Pons (tissue), 1 donor: ENCODE measurements at places on chromosomes 4 and X.

DNA sequence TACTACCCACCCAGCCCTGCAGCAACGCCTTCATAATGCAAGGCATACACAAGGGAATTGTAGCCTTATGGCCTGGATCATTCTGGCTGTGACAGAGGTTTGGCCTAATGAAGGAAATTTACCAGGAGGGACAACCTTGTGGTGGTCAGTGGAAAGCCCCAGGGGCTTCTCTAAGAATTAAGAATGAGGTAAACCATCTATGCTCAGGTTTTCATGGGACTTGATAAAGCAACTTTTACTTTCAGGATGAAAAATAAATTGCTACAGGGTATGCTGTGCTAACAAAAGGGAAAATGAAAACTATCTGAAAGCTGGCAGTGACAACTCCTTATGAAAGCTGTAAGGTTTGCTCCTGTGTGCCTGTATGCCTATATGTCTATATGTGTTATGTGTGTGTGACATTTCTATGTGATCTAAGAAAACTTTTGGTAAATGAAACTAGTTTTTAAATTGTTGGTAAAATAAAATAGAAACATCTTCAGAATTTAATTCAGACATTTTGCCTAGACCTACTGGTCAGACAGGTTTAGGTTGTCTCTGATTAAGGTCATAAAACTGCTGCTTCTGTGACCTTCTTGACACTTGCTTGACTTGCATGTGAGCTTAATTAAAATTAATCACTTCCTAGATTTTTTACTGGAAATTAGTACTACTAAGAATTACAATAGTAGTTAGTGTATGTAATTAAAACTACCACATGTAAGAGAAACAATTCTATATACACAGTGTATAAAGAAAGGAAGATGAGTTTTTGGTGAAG, 19.9 kb upstream of the TXK start:
- DNase-seq: no peak

GRCh38 chrX:150361777-150362351, 1.3 kb upstream of the MAMLD1 start:
- DNase-seq: no peak

- no peak for DNase-seq
Measured at GRCh38 chrX:148806145-148806870, 305.9 kb downstream of the AFF2 start.

DNA sequence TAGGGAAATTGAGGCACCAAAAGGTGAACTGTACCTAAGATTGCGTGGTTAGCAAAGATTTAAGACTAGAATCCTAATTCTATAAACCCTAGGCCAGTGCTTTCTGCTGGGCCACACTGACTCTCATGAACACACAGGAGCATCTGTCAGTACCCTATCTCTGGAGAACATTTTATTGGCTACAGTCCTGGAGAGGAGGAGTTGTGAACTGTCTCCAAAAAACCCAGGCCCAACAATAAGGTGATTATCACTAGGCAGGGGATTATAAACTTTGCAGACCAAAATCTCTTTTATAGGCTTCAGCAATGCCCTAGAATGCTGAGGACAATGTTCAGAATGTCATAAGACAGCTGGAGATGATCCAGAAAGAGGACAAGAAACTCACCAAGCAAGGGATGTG, 24.1 kb downstream of the OPHN1 start:
- DNase-seq: peak; percentile 29

GRCh38 chrX:129759576-129760061, 20.1 kb upstream of the SASH3 start:
- DNase-seq: peak; percentile 77

GRCh38 chr4:128787509-128788311, 21.8 kb upstream of the JADE1 start:
- no peak for DNase-seq

DNA sequence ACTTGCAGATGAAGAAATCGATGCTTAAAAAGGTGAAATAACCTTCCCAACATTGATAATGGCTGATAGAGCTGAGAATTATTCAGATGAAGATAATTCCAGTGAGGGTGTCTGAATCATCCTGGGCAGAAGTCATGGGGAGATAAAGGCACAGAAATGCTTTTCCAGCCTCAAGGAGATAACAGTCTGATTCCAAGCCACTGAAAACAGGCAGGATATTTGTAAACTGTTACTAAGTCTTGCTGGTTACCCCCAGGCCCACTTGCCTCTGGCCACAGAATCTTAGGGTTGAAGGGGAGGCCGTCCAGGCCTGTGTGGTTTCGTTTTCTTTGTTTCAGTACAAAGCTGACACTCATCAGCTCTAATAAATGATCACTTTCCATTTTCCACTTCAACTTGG, 158.5 kb downstream of the SH3KBP1 start:
- no peak for DNase-seq

DNA sequence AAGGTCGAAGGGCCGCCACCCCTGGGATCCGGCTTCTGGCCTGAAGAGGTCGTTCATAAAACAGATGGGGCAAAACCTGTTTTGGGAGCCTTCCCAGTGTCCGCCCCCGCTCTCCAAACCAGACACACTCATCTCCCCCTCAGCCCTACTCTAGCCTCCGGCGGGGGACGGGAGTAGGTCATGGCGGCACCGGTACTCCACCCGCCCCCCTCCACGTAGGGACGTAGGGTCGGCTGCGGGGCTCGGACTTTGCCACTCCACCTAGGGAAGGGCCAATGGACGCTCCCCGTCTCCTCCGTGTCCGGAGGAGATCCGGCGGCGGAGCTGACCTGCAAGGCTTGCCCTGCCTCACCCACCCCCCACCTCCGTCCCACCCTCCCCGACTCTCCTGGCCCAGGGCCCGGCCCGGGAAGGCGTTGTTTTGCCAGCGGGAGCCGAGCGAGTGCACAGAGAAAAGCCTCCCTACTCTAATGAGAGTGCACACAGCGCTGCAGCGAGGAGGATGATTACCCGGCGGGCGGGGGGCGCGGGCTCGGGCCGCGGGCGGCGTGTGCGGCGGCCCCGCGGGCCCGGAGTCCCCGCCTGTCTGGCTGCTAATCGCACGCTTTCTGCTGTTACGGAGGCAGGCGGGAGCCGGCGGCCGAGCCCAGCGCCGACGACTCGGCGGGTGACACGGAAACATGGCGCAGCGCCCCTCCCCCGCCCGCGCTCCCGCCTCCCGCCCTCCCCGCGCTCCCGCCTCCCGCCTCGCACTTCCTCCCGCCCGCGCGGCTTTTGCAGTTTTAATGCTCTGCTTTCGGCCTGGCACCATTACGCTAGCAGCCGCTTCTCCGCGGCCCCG, 8.3 kb upstream of the BCOR start:
- peak; percentile 39 for DNase-seq

- DNase-seq: no peak
Measured at GRCh38 chr4:133801883-133802282, 399.7 kb downstream of the PABPC4L start.

DNA sequence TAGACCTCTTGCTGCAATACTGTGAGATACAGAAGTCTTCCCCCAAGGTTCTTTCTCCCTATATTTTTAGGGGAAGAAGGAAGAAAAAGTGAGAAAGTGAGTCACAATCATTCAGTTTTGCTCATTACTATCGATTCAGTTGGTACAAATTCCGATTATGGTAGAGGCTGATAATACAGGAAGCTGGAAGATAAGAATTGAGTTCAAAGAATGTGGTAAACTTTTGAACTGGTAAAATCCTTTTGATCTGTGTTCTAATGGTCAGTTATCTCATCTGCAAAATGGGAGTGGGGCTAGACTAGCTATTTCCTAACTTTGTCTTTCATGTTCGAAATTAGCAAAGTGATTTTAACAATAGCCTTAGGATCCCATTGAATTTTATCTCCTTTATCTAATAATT, 101.4 kb upstream of the FAT1 start:
- DNase-seq: no peak

GRCh38 chr4:69689599-69689998, 36.6 kb upstream of the UGT2A1 start:
- DNase-seq: peak; percentile 66

- DNase-seq: peak; percentile 52
Measured at GRCh38 chr4:72302981-72303704, 265.9 kb downstream of the ADAMTS3 start.

- DNase-seq: no peak
Measured at GRCh38 chrX:102930990-102931756, 5.9 kb upstream of the RAB40AL start.

GRCh38 chr4:69214716-69215115, at the start of gene UGT2B11:
Gene UGT2B11 (minus strand): TSS chr4:69214748. CDS start chr4:69214722, 26 bp downstream.
- DNase-seq: no peak

- DNase-seq: no peak
Measured at GRCh38 chr4:123325241-123325681, 71.3 kb upstream of the SPRY1 start.

DNA sequence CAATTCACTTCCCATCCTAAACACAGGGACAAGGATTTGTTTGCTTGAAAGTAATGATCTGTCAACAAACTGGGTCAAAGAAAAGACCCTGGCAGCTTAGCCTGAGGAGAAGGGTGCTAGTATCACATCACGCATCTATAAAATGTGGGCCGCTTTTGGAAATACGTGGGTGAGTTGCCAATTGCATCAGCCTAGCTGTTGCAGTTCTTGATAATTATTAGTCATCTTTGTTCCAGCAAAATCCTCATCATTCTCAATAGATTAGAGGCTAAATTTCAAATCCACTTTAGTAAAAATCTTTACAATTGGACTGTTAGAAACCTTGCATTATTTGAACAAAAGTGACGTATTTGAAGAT, 33.6 kb upstream of the TAPT1 start:
- no peak for DNase-seq

DNA sequence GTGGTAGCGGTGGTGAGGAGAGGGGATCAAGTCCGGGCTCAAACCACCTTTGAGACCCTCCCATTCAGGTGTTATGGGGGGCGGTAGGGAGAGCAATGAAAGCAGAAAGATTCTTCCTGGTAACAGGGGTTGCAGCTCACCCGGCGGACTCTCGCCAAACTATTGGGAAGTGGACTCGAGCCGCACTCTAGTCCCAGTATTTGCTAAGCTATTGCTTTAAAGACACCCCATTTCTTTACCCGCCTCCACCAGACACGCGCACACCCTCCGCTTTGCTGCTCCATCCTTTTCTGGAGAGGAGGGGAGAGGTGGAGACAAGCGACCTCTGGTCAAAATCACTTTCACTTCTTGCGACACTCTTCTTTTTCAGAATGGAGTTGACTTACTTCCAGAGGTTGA, 625 bp upstream of the GABRA4 start:
- DNase-seq: no peak

DNA sequence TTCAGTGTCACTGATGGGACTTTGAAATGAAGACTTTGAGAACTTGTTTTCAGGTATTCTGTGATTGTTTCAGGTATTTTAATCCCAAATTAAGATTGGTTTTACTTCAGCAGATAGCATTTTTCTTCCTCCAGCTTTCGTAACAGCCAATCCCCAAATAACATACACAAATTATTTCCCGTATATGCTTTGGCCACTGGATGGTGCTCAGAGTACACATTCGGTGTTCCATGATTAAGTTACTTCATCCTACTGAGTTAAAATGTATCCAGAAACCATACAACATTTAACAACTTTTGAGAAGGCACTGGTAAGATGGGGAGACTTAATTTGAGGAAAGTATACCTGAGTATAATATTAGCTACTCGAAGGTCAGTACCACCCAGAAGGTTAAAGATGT, 233.4 kb upstream of the FAM47A start:
- DNase-seq: peak; percentile 18

DNA sequence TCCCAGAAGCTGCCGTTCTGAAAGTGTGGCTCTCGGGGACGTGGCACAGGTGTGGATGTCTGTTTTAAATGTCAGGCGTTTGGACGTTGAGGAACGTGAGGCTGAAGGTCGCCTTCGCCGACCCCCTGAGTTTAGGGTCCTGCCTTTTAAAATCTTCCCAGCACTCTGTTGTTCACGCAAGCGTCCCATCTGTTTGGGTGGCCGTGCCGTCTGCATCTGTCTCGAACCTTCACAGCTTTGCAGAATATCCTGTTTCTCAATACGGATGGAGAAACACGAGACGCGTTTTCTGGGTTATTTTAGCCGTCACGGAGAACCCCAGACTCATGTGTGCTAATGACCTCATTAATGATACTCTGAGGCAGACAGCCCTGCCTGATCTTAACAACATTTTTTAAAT, 31.5 kb downstream of the SHOX start:
- no peak for DNase-seq

DNA sequence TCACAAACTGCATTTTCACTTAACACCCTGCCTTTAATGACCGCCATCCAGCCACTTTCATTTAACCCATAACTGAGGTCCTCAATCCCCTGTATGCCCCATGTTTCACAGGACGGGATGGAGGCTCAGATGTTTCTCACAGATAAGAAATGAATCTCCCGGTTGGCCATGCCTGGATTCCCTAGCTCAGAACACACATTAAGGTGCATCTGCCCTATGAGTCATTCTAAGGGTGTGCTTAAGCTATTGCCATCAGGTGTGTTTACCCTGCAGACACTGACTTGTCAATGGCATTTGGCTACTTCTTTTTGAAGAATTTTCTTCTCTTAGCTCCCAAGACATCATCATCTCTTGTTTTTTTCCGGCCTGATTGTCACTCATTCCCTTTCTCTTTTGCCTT, 222.6 kb upstream of the SMIM31 start:
- no peak for DNase-seq

DNA sequence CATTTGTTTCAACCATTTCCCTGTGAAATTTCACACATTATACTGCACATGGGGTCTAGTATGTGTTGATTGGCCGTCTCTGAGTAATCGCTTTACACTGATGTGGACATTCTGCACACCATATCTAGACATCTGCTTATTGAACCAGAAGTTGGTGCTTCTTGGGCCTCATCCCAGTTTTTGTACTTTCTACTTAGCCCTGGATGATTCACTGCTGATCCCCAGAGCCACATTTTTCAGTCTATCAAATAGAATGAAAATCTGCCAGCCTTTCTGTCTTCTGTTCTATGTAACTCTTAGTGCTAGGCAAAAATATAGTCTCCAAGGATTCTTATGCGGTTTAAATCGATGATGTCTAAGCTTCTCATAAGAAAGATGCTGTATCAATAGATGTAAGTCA, 40.5 kb upstream of the RELL1 start:
- peak; percentile 19 for DNase-seq

GRCh38 chr4:174764105-174764729, 64.8 kb downstream of the GLRA3 start:
- DNase-seq: peak; percentile 64

DNA sequence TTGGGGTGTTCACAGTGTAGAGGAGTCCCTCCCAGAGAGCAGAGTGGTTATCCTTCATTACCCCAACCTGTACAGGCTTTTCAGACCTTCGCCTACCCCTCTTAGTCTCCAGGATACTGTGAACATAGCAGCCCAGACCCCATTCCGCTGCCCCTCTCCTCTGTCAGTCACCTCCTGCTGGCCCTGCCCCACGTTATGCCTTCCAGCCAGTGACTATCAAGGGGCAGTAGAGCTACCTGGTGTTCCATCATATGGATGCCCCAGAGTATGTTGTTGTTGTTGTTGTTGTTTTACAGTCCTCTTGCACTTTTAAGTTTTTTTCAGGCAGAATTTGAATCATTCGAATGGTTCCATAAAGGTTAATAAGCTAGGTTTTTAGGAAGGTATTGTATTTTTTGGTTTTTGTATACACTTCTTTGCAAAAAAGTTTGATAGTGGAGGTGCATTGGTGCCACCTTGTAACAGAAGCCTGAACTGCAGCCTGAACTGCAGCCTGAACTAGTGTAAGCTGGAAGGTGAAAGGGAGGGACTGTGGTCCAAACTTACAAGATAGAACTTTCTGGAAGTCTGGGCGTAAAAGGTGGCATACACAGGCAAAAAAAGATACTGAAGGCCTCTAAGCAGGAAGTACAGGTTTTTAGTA, 101.4 kb upstream of the RAB40AL start:
- no peak for DNase-seq

GRCh38 chr4:4284827-4285618, 4.9 kb downstream of the LYAR start:
- no peak for DNase-seq

- DNase-seq: no peak
Measured at GRCh38 chrX:104953251-104953650, 267.2 kb downstream of the TEX13A start.

GRCh38 chrX:18894156-18894555, 89.8 kb downstream of the PHKA2 start:
- no peak for DNase-seq
